ENCODE measurements at places on chromosomes 2 and 18.
A peak's percentile ranks its signal among the peaks of the same experiment; 100 is the strongest.

GRCh38 chr2:641164-641871 lies 35.9 kb downstream of the TMEM18 start:
- DNase-seq = no peak

DNA sequence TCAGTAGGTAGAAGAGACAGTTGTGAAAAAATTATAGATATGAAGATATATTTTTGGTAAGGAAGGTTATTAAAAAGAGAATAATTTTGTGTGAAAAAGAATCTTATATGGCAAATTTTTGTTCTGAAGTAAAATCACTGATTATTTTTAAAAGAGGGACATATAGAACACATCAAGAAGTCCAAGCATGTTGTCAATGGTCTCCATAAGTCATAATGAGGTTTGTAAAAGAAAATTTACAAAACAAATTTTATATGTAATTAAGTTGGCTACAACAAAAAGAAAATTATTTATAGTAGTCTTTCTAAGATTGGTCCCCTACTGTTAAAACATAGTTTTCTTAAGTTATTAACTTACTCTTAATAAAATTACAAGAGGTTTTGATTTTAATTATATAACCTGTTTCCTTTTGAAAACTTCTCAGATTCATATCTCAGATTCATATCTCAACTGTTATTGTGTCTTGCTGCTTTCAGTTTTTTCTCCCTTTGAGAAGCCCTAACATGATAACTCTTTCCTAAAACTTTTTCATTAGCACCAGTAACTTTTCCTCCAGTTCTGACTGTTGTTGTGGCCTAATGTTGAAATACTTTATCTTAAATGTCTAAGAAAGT lies 81.2 kb downstream of the SH3YL1 start:
- DNase-seq = no peak

DNA sequence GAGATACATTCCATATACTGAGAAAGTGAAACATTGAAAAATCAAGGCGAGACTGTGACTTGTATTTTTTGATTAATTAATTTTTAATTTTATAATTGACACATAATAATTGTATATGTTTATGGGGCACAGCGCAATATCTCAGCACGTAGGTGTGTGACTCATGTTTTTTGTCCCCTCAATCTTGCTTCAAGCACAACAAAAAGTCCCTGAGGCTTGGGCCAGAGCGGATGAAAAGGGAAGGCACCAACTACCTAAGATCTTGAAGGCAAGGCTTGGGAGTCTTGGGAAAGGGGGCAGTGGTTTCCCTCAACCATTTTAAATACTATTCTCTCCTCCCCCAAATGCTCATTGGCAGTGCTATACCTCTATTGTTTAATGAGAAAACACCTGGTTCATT lies 9.9 kb downstream of the SGPP2 start:
- DNase-seq = no peak

GRCh38 chr2:12694990-12695774 lies 21.6 kb upstream of the TRIB2 start:
- no peak for DNase-seq

DNA sequence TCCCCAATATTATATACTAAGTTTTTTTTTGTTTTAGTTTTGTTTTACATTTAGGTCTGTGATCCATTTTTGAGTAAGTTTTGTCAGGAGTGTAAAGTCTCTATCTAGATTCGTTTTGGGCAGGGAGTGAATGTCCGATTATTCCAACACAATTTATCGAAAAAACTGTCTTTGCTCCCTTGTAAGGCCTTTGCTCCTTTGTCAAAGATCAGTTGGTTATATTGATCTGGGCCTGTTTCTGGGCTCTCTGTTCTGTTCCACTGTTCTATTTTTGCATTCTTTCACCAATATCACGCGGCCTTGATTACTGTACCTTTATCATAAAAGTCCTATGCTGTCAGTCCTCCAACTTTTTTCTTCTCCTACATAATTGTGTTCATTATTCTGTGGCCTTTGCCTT lies 276.5 kb upstream of the ZC3H15 start:
- no peak for DNase-seq

GRCh38 chr2:9678544-9678943 lies 47.7 kb upstream of the YWHAQ start:
- no peak for DNase-seq

- peak; percentile 42 for DNase-seq
Measured at GRCh38 chr18:56563568-56563967, 74.8 kb downstream of the TXNL1 start.

Data from fibroblast of skin of abdomen (primary cell).